ENCODE measurements at places on chromosomes 1 and 21.

DNA sequence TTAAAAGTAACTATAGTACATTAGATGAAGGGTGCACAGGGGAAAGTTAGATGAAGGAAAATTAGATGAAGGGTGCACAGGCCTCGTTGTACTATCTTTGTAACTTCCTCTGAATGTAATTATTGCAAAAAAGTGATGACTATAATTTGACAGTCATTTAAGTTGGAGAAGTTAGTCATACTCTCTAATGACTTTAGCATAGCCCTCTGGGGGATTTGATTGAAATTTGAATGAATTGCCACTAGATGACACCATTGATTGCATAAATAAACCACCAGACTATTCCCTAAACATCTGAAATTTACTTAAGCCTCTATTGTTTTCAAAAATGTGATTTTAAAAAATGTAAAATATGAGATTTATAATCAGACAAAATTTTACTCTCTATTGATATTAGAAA is 102.6 kb downstream of the TPR start:
- no peak for DNase-seq

- no peak for DNase-seq
These were observed 50.5 kb upstream of the IKBKE start for GRCh38 chr1:206419783-206420182.

DNA sequence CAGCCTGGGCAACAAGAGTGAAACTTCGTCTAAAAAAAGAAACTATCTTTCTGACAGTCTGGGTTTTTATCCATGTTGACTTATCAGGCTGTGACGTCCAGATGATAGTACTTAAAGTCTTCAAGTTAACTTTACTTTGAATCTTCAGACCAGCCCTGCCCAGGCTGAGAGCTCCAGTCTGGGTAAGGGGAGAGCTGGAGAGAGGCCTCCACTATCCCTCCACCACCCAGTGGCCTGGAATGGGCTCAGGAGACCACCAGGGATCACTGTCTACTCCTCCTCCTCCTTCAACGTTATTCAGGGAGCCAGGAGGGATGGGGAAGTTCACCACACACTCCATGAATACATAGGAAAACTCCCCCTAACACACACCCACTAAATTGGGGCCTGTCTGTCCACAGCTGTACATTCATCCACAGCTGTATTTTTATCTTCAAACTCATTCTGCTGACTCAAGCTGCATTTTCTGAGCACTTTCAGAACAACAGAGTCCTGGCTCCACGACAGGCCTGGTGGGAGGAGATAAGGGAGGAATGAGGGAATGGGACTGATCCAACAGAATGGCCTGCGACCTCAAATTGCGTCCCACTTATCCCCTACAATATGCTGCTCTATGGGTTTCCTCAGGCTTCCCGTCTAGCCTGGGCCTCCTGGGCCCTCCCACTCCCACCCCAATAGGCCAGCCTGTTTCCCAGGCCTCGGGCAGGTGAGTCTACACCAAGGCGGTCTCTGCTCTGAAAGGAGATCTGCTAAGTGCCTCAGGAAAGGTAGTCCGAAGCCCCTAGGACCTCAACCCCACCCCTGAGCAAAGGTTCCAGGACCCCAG is 1.8 kb downstream of the SLC45A3 start:
- no peak for DNase-seq

DNA sequence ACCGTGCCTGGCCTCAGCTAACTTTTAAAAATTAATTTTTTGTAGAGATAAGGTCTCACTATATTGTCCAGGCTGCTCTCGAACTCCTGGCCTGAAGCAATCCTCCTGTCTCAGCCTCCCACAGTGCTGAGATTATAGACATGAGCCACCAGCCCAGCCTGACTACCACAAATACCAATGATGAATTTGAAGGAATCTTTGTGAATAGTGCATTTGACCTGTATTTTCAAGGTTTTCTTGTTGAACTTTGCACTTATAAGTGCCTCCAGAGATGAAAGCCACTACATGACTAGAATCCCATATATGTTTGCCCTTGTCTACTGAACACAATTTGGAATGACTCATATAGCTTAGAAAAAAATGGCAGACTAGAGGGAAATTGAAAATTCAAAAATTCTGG is 297.3 kb downstream of the NFIA start:
- no peak for DNase-seq

DNA sequence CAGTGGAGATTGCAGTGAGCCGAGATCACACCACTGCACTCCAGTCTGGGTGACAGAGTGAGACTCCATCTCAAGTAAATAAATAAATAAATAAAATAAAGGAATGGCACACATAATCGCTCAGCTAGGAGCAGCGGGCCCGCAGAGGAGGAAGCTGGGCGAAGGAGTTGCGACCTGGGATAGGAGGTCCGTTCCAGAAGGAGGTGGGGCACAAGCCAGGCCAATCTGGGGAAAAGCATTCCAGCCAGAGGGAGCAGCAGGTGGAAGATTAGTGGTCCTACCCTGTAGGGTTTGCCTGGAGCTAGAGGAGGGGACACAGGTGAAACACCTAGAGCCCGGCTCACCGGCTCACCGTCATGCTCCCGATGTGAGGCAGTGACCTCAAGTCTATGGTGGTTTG is 40.3 kb upstream of the CASZ1 start:
- no peak for DNase-seq

GRCh38 chr21:36508948-36509347 is 29.0 kb upstream of the CLDN14 start:
- DNase-seq, result no peak

Measured in HAP-1 (cell line).